ENCODE measurements at places on chromosomes 7 and 10.

GRCh38 chr7:33933611-33934281 is 28.4 kb downstream of the BMPER start:
- no peak for DNase-seq

GRCh38 chr7:935164-935873 is 19.2 kb downstream of the ADAP1 start:
- DNase-seq: peak; percentile 10

DNA sequence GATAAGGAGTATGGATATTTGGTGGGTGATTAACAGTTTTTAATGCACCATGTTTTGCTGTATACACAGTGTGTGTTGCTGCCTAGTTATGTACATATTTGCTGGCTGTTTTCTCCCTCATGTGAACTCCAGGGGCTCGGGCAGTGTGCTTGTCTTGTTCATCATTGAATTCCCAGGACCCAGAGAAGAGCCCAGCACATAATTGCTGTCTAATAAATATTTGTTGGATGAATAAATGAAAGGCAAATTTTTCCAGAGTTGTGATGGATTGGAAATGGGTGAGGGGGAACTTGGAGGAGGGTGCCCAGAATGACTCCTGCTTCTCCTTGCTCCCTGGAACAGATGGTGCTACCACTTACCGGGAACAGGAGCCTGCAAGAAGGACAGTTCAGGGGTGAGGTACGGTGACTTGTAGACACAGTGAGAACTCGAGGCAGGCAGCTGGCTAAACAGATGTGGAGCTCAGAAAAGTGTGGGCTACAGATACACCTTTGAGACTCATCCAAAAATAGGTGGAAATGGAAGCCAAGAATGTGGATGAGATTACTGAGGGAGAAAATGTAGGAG is 586.8 kb upstream of the MGMT start:
- DNase-seq: no peak

GRCh38 chr10:12479924-12480323 is 130.6 kb downstream of the CAMK1D start:
- DNase-seq: no peak

DNA sequence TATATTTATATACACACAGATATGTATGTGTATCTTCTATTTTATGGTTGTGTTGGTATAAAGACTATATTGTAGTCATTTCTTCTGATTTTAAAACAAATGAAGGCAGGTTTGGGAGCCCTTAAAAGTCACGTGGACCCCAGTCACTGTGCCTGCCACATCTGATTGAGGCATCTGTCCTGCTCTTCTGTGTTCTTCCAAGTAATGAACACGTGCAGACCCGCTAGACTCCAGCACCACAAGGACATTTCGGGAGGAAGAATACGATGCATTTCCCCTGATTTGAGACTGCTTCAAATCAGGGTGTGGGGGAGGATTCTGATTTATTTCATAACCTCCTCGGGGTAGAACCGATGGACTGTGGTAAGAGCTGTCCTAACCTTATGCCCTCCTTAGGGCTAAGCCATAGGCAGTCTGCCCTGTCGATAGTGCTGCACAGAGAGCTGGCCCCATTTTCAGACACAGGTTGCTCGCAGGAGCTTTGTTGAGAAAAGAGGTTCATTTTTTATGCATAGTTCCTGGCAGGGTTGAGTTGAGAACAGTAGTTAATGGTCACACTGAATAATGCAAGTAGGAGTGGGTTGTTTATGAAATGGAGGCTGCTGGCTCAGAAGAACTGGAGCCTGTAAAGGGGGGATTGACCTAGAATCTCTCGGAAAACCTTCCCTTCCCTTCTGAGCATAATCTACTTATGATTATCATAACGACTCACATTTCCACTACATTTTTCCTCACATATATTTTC is 55.0 kb upstream of the C10orf120 start:
- DNase-seq: no peak

GRCh38 chr7:12111422-12112405 is 99.4 kb upstream of the TMEM106B start:
- no peak for DNase-seq

- DNase-seq: no peak
Observed at GRCh38 chr10:20855398-20856038, 41.6 kb downstream of the NEBL start.

DNA sequence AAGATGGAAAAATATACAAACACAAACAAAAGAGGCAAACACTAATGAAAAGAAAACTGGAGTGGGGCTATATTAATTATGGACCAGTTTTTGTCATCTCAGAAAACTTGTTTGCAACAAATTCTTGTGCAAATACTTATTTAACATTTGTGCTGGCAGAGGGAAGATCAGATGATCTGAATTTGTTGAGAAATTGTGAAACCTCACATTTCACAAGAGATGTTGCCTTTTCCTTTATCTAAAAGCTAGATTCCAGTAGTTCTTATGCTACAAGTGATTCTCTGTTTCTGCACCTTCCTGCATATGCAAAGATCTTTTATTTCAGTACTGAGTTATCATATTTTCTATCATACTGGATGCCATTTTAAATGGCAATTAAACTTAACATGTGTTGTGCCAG is 320.7 kb downstream of the SUGCT start:
- DNase-seq: no peak

GRCh38 chr7:20220921-20221547 is 3.9 kb upstream of the MACC1 start:
- DNase-seq: no peak

- DNase-seq: no peak
Observed at GRCh38 chr7:112484671-112485167, 3.9 kb downstream of the LSMEM1 start.

- no peak for DNase-seq
Observed at GRCh38 chr10:126955396-126955795, 50.2 kb downstream of the DOCK1 start.

- peak; percentile 23 for DNase-seq
Observed at GRCh38 chr10:126101736-126102135, 205.4 kb downstream of the FANK1 start.

DNA sequence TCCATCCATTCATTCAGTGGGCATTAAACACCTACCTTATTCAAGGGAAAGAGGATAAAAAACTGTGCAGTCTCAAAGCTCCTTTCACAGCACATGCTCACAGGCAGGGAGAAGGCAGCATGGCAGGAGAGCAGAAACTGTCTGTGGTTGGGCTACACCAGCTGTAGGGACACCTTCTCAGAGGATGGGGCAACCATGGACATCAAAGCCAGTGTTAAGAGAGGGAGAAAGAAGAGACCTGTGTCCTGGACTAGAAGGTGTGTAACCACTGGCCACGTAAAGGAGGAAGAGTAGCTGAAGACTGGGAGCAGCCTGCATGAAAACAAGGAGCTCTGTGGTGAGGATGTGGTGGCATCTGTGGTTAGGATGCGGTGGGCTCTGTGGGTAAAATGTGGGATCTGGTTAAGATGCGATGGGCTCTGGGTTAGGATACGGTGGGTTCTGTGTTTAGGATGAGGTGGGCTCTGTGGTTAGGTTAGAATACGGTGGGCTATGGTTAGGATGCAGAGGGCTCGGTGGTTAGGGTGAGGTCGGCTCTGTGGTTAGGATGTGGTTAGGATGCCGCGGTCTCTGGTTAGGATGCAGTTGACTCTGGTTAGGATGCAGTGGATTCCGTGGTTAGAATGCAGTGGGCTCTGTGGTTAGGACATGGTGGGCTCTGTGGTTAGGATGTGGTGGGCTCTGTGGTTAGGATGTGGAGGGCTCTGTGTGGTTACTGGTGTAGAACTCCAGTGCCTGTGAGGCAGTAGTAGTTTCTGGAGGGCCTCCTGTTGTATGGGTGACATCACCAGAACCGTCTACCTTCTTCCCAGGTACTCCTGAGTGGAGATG is 197.6 kb downstream of the WDR37 start:
- DNase-seq: no peak

GRCh38 chr7:142894985-142895593 is 9.5 kb upstream of the TRPV6 start:
- DNase-seq: no peak

GRCh38 chr10:98414932-98415730 is at the start of gene PYROXD2:
PYROXD2 (minus strand) TSS chr10:98415182; CDS start chr10:98415135, 47 bp downstream.
- DNase-seq: peak; percentile 53

- peak; percentile 6 for DNase-seq
Observed at GRCh38 chr7:27171325-27171636, 2.8 kb downstream of the HOXA10 start.

GRCh38 chr7:155680124-155680523 is 35.7 kb downstream of the RBM33 start:
- no peak for DNase-seq

- DNase-seq: no peak
Observed at GRCh38 chr10:98299341-98299740, 31.3 kb upstream of the LOXL4 start.

DNA sequence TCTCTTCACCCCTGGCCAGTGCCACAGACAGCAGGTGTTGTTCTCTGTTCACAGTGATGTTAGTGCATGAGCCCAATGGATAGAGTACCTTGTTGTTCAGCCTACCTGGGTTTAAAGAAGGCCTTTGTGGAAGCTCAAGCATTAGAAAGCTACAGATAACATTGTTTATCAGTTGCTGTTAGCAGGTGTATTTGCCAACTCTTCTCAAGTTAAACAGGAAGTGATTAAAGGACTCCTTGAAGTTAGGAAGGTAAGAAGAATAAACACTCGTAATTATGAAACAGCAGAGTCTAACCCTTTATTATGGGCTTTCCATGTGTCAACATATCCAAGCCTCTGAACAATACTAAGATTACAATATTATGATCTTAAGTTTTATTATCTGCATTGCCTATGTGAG is 25.9 kb downstream of the RGR start:
- DNase-seq: no peak

- peak; percentile 14 for DNase-seq
Observed at GRCh38 chr7:44221231-44221791, 20.5 kb downstream of the YKT6 start.

DNA sequence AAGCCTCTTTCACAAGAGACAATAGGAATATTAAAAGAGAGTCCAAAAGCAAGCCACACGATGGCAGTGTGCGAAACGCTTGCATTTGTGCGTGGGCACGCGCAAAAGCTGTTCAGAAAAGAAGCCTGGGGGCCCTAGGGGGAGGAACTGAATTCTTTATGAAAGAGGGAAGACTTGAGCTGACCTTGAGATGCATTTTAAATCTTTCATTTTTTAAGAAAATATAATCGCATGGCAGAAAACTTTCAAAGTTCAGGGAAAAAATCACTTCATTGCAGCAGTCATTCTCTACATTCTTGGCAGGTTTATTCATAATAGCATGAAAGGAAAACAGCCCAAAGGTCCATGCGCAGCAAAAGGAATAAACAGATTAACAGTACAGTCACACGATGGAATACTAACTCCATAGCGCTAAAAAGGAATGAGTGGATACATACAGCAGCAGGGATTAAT is 206.5 kb upstream of the PRKCQ start:
- DNase-seq: no peak

GRCh38 chr7:140714331-140715040 is 18.0 kb downstream of the NDUFB2 start:
- no peak for DNase-seq

GRCh38 chr7:23129036-23129435 is 23.5 kb downstream of the KLHL7 start:
- DNase-seq: no peak

- DNase-seq: no peak
Observed at GRCh38 chr10:124614003-124614659, 130.0 kb downstream of the FAM53B start.

DNA sequence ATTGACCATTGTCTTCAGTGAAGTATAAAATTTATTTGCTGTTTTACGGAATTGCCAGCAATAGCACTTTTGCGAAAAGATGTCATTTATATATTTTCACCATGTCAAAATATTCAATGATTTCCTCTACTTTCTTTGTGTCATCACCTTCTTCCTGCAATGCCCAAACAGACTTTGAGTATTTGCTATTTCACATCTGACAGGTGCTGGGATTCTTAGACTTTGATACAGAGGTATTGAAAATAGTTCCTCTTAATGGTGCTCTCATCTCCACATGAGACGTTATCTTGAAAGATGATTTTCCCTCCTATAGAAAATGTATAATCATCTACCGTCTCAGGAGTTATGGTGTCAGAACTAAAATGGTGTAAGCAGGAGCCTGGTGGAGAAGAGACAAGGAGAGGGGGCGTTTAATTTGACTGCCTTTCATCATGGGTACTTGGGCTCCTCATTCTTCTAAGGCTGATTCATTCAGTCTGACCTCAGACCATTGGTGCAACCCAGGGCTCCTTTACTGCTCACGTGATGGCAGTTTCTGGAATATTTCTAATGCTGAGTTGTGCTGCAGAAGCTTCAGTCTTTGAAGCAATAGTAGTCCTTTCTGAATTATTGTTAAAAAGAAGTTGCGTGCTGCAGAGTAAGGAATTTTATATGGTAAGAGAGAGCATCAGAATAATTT is 404.6 kb downstream of the PHTF2 start:
- no peak for DNase-seq

DNA sequence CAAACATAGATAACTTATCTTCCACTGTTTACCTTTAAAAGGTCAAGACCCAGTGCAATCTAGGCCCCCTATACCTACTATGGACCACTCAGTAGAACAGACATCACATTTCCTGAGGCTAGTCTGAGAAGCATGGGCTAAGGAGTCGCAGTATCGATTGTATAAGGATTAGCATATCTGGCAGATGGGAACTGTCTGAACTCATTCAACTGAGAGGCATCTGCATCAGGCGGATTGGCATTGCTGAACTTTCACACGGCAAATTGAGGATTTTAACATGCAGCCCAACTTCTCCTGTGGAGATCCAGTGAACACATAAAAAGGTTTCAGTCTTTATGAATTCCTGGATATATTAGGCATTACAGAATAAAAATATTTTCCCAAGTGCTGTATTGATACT is 89.1 kb upstream of the LRGUK start:
- no peak for DNase-seq

GRCh38 chr10:6802759-6803426 is 222.8 kb upstream of the PRKCQ start:
- no peak for DNase-seq

DNA sequence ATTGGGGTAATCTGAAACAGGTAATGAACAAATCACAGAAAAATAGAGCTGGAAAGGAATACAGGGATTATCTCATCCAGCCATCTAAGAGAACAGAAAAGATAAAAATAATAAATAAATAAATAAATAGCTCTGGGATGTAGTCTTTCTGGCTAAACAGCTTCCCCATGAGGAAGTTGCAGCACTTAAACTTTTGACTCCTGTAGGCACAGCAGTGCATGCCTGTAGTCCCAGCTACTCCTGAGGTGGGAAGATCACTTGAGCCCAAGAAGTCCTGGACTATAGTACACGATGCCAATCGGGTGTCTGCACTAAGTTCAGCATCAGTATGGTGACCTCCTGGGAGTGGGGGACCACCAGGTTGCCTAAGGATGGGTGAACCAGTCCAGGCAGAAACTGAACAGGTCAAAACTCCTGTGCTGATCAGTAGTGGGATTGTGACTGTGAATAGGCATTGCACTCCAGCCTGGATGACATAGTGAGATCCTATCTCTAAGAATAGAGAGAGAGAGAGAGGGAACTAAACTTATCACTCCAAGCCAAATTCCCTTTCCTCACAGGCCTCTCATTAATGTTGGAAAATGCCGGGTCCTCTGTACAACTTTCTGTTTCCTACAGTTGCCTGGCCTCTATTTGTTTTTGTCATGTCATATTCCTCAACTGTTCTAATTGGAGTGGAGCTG is 61.7 kb upstream of the CDK13 start:
- DNase-seq: no peak

All from CD4-positive, alpha-beta T cell treated with Interleukin-15 for 1 hour (primary cell).